ENCODE measurements at places on chromosomes 12 and 14.

- no peak for DNase-seq
Observed at GRCh38 chr12:58681730-58682129, 238.6 kb downstream of the LRIG3 start.

GRCh38 chr12:73225371-73225937 is 953.3 kb downstream of the TRHDE start:
- no peak for DNase-seq

- no peak for DNase-seq
Observed at GRCh38 chr12:94175763-94176668, 27.6 kb downstream of the PLXNC1 start.

- no peak for DNase-seq
Observed at GRCh38 chr14:33061667-33062325, 123.1 kb downstream of the NPAS3 start.

DNA sequence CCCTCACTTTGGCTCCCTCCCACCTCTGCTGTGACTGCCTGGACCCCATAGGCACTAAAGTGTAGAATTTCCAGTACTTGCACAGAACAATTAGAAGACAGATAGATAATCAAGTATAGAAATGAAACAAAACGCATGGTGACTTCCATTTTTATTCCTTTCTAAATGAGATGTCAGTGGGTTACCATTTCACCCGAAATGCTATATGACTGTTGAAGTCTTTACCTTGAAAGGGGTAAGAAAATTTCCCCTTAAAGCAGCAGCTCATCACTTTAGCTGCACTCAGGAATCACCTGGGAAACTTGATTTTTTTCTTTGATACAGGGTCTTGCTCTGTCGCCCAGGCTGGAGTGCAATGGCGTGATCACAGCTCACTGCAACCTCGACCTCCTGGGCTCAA is 12.5 kb upstream of the KSR2 start:
- DNase-seq, result no peak

DNA sequence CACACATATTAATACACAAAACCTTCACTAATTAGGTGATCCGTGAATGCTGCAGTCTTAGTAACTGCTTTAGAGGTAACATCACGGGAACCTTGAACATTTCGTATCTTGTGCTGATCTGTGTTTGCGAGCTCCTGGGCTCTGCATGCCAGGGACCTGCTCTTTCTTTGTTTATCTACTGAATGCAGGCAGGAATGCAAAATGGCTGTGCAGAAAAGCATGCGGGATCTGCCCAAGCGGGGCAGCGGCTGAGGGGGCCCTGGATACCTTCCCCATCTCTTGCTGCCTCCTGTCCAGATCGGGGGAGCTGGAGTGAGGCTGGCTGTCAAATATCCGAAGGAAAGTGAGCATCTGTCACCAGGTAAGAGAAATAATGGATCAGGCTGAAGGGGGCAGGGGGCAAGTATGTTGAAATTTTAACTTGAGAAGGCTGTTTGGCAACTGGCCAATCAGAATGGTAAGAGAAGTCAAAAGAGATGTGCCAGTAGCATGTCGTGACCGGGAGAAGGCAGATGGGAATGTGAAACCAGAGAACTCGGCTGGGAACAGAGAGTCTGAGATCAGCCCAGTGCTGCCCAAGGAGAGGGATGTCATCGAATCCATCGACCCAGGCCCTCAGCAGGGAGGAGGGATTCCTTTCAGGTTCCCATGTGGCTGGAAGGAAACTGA is 191.4 kb downstream of the TTC7B start:
- DNase-seq, result no peak

DNA sequence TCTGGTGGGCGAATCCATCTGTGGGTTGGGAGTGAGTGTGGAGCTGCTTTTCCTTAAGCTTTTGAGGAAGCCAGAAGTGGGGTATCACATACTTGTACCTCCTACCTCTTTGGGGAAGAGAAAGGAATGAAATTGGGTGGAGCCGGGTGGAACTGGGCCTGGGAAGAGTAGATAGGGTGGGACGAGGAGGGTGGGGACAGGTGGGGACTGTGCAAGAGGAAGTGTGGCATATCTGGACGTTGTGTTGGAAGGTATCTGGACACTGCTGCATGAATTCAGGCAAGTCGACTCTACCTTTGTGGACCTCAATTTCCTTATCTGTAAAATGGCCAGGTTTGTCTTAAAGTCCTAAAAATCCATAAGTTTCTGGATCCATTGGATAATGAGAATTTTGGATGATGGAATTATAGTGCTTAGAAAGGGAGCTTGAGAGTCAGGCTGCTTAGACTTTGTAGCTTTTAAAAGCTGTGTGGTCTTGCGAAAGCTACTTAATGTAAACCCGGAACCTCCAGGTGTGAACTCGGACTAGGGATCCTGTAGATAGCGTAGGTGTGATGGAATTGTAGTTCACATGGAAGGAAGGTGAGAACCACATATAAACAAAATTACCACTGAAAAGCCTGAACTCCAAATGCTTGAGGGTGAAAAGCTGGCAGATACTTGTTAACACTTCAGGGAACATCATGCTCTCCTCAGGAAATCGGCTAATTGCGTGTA is 2.1 kb downstream of the VRTN start:
- DNase-seq, result no peak

- DNase-seq, result no peak
Observed at GRCh38 chr12:5451251-5451650, 19.3 kb downstream of the NTF3 start.

- no peak for DNase-seq
Observed at GRCh38 chr12:3598896-3599860, 108.2 kb downstream of the PRMT8 start.

- no peak for DNase-seq
Observed at GRCh38 chr12:32448586-32448985, 49.2 kb downstream of the FGD4 start.

- DNase-seq, result peak; percentile 5
Observed at GRCh38 chr14:85296456-85297210, 233.3 kb upstream of the FLRT2 start.

DNA sequence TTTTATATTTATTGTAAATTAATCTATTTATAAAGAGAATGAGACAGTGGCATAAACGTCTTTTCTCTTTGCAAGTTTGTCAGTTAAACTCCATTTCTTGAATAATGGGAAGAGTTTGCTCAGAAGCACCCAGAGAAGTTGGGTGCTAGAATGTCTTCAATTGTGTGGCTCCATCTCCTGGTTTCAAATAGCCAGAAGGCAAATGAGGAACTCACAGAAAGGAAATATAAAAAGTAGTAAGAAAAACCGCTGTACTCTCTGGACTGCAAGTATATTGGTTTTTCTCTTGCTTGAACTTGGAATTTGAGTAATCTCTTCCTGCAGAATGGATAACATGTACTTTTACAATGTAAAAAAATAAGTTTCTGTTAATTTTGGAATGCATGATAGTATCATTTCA is 217.5 kb downstream of the DPY19L2 start:
- DNase-seq, result no peak

- no peak for DNase-seq
Observed at GRCh38 chr12:107134558-107134957, 41.2 kb upstream of the CRY1 start.

DNA sequence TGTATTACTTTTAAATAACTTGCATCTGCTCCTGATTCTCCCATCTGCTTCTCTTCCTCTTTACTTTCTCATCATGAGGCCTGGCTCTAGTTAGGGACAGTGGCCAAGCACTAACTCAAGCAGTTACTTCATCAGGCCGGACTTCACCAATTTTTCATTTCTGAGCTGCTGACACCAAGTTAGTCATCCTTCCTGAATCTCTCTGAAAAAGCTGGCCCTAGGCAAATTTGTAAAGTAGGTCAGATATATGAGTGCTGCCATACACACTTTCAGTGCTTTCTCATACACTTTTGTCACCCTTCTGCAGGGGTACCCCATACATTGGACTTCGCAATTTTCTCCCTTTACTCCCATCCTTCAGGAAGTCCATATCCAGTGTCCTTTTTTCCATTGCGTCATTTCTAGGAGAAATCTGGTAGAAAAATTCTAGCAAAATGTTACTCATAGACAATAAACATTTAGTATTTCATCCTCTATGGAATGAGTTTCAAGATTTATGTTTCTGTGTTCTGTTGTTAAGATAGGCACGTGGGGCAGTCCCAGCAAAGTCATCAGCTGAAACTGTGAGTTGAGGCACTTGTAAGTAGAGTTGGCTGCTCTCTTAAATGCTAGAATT is 276.8 kb upstream of the TMPO start:
- no peak for DNase-seq

DNA sequence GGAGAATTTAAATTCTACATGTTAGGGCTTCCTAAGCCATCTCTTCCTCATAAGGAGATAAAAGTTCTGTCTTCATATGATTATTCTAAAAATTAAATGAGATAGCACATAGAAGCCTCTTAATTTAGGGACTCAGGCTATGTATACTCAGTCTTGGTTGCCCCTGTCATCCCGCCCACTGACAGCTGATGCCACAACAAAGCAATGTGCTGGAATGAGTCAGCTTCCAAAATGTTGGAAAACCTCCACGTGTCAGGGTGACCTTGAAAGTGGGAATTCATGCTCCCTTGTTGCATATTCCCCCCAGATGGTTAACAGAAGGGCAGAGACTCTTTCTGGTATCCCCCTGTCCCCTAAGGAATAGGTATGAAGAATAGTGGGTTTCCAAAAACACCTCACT is 238.0 kb upstream of the DDHD1 start:
- DNase-seq, result no peak

GRCh38 chr14:75877292-75877691 is 104.5 kb downstream of the TGFB3 start:
- DNase-seq, result no peak

Data from kidney epithelial cell (primary cell).